Omental fat pad (tissue), 4 donors: ENCODE measurements at places on chromosomes 7 and 10. TPM values are rescaled to one million over a fixed set of nuclear protein-coding genes. Genes with fewer than 3 reads are reported as not detected.

DNA sequence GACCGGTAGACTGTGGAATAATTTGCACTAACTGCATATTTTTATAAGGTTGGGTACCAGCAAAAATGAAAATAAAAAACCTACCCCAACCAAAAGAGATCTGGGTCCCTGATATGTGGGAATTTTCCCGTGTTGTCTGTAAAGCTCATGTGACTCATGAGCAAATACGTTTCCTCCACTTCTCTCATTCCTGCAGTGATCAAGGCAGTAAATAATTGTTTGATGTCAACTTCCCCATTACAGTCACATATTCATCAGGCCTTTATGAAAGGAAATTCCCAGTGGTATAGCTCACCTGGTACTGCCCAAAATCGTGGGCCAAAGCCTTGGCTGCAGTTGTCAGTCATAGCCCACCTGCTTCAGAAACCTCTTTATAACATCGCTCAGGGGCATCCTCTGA lies 166.0 kb upstream of the ANK3 start:
- no peak for DNase-seq

DNA sequence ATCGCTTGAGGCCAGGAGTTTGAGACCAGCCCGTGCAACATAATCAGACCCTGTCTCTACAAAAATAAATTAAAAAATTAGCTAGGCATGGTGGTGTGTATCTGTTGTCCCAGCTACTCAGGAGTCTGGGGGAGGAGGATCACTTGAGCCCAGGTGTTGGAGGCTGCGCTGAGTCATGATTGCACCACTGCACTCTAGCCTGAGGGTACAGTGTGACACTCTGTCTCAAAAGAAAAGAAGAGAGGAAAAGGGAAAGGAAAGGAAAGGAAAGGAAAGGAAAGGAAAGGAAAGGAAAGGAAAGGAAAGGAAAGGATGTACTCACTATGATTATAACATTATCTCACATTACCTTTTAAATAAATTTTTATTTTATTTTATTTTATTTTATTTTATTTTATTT lies 56.5 kb upstream of the MPP7 start:
- no peak for DNase-seq

The NKX1-2 gene
- total RNA-seq, result not detected

The PRR15 gene
- total RNA-seq, result 7.5 TPM
